ENCODE measurements at places on chromosomes 7 and 10.

- DNase-seq = no peak
These were observed 72.5 kb upstream of the CTBP2 start for GRCh38 chr10:125232841-125233240.

DNA sequence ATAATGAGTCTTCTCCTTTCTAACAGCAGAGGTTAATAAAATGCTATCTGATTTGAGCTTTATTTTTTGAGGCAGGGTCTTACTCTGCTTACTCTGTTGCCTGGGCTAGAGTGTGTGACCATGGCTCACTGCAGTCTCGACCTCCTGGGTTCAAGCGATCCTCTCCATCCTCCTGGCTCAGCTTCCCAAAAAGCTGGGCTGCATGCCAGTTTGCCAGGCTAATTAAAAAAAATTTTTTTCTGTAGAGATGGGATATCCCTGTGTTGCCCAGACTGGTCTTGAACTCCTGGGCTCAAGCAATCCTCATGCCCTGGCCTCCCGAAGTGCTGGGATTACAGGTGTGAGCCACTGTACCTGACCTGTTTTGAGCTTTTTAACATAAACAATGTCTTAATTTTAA, 56.7 kb downstream of the SCD start:
- no peak for DNase-seq

DNA sequence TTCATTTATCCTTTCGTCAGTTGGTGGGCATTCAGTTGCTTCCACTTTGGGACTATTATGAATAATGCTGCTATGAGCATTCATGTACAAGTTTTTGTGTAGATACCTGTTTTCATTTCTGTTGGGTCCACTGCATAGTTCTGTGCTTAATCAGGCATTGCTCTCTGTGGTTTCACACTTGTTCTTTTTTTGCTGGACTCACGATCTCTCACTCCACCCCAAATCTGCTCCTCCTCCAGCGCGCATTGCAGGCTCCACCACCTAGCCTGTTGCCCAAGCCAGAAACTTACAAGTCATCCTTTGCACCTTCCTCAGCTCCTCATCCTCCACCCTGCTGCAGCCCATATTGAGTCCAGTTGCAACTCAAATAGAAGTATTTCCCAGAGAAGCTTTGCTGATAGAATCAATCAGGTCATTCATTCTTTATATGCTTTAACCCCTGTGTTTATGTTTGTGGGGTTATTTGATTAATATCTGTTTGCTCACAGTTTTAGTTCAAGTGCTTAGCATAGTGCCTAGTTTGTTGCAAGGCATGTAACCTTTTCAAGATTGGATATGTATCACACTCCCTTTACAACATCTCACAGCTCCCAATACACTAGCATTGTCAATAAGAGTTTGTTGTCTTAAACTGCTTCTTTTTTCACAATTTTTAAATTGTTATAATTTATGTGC, 16.6 kb upstream of the AFAP1L2 start:
- no peak for DNase-seq

- no peak for DNase-seq
These were observed 166.2 kb downstream of the SNX10 start for GRCh38 chr7:26457696-26458327.

GRCh38 chr7:45993621-45994020, 72.5 kb upstream of the IGFBP3 start:
- no peak for DNase-seq

- DNase-seq = no peak
These were observed 99.0 kb upstream of the EGR2 start for GRCh38 chr10:62915158-62915557.
